ENCODE measurements at places on chromosomes 3 and 15. TPM values are rescaled to one million over a fixed set of nuclear protein-coding genes. Genes with fewer than 3 reads are reported as not detected.

EDEM1 gene
- polyA plus RNA-seq = 56.7 TPM

RYR3 gene
- polyA plus RNA-seq = 0.20 TPM

CCDC54 gene
- not detected for polyA plus RNA-seq

DLEC1 gene
- polyA plus RNA-seq = 0.09 TPM

ARF4 gene
- polyA plus RNA-seq = 141 TPM

KBTBD13 gene
- not detected for polyA plus RNA-seq

SMCO1 gene
- not detected for polyA plus RNA-seq

SLC22A13 gene
- 0.36 TPM for polyA plus RNA-seq

SLC27A2 gene
- 1.0 TPM for polyA plus RNA-seq
